ENCODE measurements at places on chromosomes 13 and 19.

- DNase-seq = no peak
These were observed 10.2 kb upstream of the TPP2 start for GRCh38 chr13:102586615-102587014.

DNA sequence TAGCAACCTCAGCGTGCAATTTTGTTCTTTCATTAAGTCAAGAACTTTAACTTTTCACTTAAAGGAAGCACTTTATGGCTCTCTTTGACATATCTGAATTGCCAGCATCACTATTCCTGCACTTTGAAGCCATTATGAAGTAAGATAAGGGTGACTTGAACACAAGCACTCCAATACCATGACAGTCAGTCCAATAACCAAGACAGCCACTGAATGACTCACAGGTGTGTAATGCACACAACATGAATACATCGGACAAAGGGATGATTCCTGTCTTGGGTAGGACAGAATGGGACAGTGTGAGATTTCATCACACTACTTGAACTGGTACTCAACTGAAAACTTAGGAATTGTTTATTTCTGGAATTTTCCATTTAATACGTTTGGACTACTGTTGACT is 233.7 kb upstream of the IPO5 start:
- DNase-seq = no peak

- DNase-seq = no peak
These were observed 70.4 kb downstream of the SIPA1L3 start for GRCh38 chr19:37977391-37977790.

DNA sequence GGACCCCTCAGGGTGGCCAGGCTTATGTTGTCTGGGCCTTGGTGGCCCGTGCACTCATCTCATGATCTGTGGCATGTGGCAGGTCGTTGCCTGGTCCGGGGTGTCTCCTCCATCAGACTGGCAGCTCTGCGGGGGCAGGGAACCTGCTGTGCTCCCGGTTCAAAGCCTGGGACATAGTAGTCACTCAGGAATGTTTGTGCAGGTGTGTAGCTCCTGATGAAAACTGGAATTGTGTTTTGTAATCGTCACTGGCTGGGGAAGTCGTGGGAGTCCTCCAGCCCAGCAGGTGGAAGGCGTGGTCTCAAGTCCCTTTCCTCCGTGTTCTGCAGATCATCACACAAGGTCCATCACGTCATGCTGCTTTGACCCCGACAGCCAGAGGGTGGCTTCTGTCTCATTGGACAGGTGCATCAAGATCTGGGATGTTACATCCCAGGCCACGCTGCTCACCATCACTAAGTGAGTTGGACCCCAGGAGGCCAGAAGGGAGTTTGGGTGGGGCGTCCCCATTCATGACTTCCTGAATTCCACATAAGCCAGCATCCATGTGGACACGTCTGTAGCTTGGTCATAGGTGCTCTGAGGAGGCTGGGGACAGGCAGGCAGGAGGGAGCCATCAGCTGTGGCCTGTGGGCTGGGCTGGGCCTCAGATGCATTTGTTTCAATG is 19.1 kb downstream of the WDR88 start:
- no peak for DNase-seq

DNA sequence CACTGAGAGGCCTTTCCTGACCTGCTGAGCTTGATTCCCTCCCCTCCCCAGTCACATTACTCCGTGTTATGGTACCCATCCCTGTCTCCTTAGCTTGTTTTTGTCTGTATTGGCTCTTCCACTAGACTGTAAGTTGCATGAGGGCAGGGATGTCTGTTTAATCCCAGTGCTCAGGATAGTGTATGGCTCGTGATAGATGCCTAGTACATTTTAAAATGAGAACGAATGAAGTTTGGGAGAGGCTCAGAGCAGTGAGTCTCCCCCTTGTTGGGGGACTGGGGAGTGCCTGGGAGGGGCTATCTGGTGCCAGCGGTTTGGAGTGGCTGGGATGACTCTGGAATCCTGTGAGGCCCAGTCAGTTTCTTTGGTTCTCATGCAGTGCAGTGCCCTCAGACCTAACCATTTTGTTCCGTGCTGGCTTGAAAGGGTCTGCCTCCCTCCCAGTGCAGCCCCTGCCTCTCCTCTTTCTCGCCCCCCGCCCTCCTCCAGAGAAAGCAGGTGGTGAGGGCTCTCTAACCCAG is 35.5 kb downstream of the ACTN4 start:
- no peak for DNase-seq

DNA sequence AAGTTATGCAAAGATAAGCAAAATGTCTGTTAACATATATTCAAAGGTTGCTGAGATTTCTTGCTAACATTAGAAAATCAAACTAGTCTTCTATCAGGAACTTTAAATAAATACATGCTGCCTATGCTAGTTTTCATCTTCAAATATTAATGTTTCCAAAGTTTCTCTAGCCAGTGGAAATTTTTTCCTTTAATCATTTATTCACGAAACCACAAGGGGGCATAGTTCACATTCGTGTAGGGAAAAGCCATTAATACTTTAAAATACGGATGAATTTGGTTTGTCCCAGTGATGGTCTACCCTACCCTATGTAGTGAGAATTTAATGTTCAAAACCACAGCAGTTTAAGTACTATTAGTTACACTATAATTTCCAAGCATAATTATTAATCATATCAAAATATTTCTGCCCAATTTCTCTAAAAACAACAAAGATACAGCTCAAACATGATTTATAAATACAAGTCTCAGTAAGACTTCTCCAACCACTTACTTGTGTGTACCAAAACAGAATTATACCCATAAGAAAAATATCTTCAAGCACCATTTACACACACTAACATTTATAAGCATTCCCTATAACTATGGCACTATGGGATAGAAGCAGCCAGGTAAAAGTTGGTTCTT is 16.2 kb downstream of the NUFIP1 start:
- DNase-seq = no peak

DNA sequence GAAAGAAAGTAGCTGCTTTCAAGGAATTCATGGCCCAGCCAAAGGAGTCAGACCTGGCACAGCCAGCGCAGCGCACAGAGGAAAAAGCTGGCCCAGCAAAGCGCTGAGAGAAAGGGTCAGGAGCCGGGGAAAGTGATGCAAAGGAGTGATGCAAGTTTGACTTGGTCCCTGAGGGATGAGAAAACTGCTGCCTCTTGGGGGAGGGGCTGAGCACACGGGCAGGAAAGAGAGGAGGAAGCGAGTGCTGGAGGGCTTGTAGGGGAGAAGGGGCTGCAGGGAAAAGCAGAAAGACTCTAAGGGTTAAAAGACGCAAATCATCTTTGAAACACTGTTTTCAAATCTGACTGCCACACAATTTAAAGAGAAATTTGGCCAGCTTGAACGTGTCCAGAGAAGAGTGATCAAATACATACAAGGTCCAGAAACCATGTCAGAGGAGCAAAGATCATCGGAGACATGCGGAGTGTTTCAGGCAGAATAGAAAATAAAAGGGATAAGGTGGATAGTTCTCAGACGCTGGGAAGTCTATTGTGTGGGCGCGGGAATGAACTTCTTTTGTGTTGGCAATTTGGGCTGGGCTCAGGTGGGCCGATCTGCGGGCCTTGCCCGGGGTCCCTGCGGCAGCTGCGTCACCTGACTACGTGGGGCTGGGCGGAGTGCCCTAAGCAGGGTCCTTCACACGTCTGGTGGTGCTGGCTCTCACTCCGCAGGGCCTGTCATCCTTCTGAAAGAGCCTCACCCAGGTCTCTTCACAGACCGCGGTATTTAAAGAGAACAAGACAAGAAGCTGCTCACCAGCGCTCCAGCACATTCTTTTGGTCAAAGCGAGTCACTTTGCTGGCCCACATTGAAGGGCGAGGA is 18.1 kb downstream of the N4BP2L1 start:
- peak; percentile 74 for DNase-seq

GRCh38 chr19:31639306-31639705 is 290.1 kb upstream of the TSHZ3 start:
- no peak for DNase-seq

DNA sequence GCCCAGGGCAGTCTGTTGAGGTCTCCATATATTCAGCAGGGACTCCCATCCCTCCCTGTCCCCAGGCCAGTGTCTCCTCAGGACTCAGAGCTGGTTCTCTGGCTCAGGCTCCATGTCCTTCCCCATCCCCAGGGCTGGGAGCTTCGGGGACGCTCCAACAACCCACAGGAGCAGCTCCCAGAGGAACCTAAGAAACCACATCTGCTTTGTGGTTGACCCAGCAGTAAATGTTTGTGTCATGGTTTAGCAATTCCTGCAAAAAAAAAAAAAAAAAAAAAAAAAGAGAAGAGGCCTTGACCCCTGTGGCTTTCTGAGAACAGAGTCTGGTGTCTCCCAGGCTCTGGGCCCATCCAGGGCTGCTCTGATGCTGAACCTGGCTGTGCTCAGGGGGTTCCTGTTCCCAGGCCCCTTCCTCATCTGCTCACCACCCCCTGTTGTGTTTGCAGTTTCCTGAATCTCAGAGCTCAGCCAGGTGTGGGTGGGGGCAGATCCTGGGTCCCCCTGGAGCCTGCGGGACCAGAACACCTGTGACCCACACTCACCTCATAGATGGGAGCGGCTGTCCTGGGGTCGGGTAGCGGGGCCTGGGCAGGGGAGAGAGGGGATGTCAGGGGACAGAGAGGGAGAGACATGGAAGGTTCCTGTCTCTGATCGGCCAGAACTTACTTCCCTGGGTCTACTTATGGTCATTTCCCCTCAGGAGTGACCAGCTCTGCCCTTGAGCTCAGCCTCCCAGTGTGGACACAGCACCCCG is 25.2 kb upstream of the CEACAM1 start:
- peak; percentile 26 for DNase-seq

DNA sequence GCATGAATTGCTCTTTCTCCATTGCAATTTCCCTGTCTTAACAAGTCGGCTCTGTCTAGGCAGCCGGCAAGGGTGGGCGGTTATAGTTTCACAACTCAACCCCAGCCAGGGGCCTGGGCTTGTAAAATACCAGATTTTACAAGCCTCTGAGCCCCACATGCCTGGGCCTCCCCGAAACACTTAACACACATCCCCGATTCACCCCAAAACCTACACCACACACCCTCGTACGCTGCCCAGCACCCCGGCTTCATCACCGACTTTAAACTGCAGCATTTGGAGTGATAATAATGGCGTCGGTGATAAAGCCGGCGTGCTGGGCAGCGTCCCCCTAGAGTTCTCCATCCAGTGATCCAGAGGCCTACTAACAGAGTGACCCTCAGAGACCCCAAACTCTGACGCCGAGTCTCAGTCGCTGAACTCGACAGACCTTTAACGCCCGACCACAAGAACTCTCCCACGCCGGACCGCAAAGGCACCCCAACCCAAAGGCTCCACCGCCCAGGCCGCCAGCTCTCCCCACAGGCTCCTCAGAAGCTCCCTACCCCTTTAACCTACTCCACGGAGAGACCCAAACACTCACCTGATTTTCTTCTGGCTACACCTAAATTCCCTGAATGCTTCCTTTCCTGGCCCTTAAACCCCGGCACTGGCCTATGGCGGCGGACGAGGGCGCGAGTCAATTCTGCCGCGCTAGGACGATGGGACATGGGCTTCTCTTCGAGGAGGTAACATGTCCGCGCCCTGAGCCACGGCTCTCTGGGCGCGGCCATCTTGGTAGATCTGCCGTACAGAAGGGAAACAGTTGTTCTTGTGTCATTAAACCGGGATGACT is at the start of gene ZNF649:
Gene ZNF649 (minus strand): TSS at position 687 of the 835 bp plus-strand sequence. CDS start 4,910 bp downstream, outside the sequence.
- peak; percentile 65 for DNase-seq

DNA sequence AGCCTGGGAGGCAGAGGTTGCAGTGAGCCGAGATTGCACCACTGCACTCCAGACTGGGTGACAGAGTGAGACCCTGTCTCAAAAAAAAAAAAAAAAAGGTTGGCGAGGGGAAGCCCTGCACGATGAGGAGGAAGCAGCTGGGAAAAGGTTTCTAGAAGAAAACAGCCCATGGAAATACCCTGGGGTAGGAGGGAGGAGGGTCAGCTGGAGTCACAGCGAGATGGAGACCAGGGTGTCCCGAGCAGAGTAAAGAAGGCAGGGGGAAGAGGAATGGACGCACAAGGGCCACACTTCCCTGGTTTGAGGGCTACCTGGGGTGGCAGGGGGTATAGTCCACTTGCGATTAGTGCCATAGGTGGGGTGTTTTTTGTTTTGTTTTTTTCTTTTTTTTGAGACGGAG is 6.4 kb downstream of the KANK3 start:
- no peak for DNase-seq

- DNase-seq = no peak
These were observed 1.2 kb downstream of the EEF2 start for GRCh38 chr19:3983936-3984583.

DNA sequence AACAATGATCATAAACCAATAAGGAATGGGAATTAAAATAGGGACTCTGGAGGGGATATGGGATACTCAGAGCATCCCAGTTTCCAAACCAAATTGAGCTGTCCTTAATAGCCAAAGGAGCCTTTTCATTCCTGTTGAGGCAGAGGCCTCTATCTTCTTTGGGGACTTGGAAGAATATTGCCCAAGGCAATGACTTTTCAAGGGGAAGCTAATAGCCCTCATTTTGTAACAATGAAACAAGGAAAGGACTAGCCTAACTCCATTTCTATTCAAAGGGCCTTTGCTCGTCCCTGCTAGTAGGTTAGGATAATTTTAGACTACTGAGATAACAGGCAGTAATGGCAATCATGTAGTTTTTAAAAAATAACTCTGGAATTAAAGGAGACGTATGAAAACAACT is 789.8 kb upstream of the SLITRK5 start:
- no peak for DNase-seq

DNA sequence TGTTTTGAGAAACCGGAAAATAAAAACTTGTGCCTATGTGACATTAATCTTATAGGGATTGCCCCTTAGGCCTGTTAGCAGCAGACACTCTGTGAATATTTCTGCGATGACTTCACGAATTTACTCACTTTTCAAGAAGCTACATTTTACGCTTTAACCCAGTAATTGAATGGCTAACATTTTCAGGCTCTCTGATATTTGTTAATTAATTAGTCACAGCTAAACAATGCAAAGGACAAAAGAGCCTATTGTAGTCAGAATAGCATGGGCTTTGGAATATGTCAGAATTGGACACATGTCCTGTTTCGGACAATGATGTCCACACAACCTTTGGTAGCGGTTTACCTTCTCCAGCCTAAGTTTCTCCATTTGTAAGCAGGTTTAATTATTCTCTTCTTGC is 506.6 kb downstream of the EFNB2 start:
- no peak for DNase-seq

- DNase-seq = no peak
These were observed 16.1 kb upstream of the LPAR6 start for GRCh38 chr13:48429036-48429435.

- no peak for DNase-seq
These were observed 169.4 kb upstream of the CSNK1A1L start for GRCh38 chr13:37274569-37275497.

GRCh38 chr13:112113348-112113747 is 46.4 kb downstream of the SOX1 start:
- no peak for DNase-seq

GRCh38 chr13:35356572-35356971 is 119.9 kb downstream of the MAB21L1 start:
- no peak for DNase-seq

DNA sequence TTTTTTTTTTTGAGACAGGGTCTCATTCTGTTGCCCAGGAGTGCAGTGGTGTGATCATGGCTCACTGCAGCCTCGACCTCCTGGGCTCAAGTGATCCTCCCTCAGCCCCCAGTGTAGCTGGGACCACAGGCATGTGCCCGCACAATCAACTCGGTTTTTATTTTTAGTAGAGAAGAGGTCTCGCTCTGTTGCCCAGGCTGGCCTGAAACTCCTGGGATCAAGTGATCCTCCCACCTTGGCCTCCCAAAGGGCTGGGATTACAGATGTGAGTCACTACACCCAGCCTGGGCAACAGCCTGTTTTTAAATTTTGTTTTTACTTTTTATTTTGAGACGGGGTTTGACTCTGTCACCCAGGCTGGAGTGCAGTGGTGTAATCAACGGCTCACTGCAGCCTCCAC is 2.3 kb upstream of the KDM4B start:
- DNase-seq = no peak
